ENCODE measurements at places on chromosomes 7 and 10. TPM values are rescaled to one million over a fixed set of nuclear protein-coding genes. Genes with fewer than 3 reads are reported as not detected.

The HOGA1 gene
- not detected for total RNA-seq

The CASP2 gene
- total RNA-seq: 118 TPM

The SPDYE2B gene
- total RNA-seq: not detected

The CYP2C19 gene
- total RNA-seq: 0.07 TPM

The SUMF2 gene
- total RNA-seq: 158 TPM

The CPN1 gene
- total RNA-seq: not detected

The SSMEM1 gene
- total RNA-seq: not detected

The CRHR2 gene
- total RNA-seq: not detected

The ITPRID1 gene
- total RNA-seq: not detected

The ZNF800 gene
- total RNA-seq: 40.2 TPM

The SFTPA1 gene
- total RNA-seq: not detected

The ZNF365 gene
- not detected for total RNA-seq

The AIFM2 gene
- 1.8 TPM for total RNA-seq

The EIF3B gene
- 154 TPM for total RNA-seq

The CLCN1 gene
- not detected for total RNA-seq

The PTN gene
- total RNA-seq: not detected

The DNA2 gene
- total RNA-seq: 33.7 TPM

The HOXA13 gene
- not detected for total RNA-seq

The ADCY1 gene
- 0.91 TPM for total RNA-seq

The PON1 gene
- not detected for total RNA-seq

The SPDYE6 gene
- total RNA-seq: not detected

The STRIP2 gene
- 10.7 TPM for total RNA-seq

The TMEM213 gene
- 0.28 TPM for total RNA-seq

The GIMAP8 gene
- total RNA-seq: 41.1 TPM

The H2BK1 gene
- total RNA-seq: not detected

The ZPBP gene
- not detected for total RNA-seq

The TMEM184A gene
- total RNA-seq: not detected

The AEBP1 gene
- 6.0 TPM for total RNA-seq

The ZNF716 gene
- total RNA-seq: not detected

The CCDC136 gene
- 5.6 TPM for total RNA-seq

The INMT gene
- 1.4 TPM for total RNA-seq
